ENCODE measurements at places on chromosomes 11 and 22. TPM values are rescaled to one million over a fixed set of nuclear protein-coding genes. Genes with fewer than 3 reads are reported as not detected.

RTN4RL2 gene
- 87.5 TPM for total RNA-seq

E2F8 gene
- total RNA-seq = 5.6 TPM

LARGE2 gene
- 2.7 TPM for total RNA-seq

RIMBP3B gene
- 0.30 TPM for total RNA-seq

CCDC88B gene
- total RNA-seq = 7.6 TPM

RNF141 gene
- 28.6 TPM for total RNA-seq

SLC22A6 gene
- total RNA-seq = not detected

DNHD1 gene
- 2.5 TPM for total RNA-seq

KIF18A gene
- total RNA-seq = 18.9 TPM

PHLDA2 gene
- total RNA-seq = 105 TPM

SMTNL1 gene
- not detected for total RNA-seq

YPEL1 gene
- 0.46 TPM for total RNA-seq

ARVCF gene
- total RNA-seq = 1.9 TPM

ZC3H12C gene
- 6.9 TPM for total RNA-seq

FOLR3 gene
- 0.22 TPM for total RNA-seq

HBB gene
- not detected for total RNA-seq

H19 gene
- total RNA-seq = 15.4 TPM

Data from A549 treated with Hydrocortisone at 1 μM for 4 hours (cell line).